ENCODE measurements at places on chromosomes 1 and 21. TPM values are rescaled to one million over a fixed set of nuclear protein-coding genes. Genes with fewer than 3 reads are reported as not detected.

Gene LDLRAD1
- not detected for total RNA-seq

Gene DISP3
- 2.0 TPM for total RNA-seq

Gene LYPD8
- not detected for total RNA-seq

Gene SH2D1B
- total RNA-seq: not detected

Gene NUP210L
- not detected for total RNA-seq

All from neural progenitor cell (in vitro differentiated cells).